ENCODE measurements at places on chromosomes 6 and 20.

DNA sequence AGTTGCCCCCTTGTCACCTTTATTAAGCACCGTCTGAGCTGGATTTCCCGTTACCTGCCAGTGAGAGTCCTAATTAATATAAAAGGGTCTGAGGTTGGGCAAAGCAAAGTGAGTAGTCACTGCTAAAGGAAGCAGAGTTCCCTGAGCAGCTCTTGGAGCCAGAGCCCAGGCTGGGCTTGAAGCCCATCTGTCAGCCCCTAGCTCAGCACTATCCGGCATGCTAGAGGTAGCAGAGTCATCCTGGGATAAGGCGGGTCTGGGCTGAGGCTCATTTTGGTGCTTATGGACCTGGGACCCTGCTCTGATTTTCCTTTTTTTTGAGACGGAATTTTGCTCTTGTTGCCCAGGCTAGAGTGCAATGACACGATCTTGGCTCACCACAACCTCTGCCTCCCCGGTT is 46.2 kb downstream of the ADNP start:
- no peak for DNase-seq

DNA sequence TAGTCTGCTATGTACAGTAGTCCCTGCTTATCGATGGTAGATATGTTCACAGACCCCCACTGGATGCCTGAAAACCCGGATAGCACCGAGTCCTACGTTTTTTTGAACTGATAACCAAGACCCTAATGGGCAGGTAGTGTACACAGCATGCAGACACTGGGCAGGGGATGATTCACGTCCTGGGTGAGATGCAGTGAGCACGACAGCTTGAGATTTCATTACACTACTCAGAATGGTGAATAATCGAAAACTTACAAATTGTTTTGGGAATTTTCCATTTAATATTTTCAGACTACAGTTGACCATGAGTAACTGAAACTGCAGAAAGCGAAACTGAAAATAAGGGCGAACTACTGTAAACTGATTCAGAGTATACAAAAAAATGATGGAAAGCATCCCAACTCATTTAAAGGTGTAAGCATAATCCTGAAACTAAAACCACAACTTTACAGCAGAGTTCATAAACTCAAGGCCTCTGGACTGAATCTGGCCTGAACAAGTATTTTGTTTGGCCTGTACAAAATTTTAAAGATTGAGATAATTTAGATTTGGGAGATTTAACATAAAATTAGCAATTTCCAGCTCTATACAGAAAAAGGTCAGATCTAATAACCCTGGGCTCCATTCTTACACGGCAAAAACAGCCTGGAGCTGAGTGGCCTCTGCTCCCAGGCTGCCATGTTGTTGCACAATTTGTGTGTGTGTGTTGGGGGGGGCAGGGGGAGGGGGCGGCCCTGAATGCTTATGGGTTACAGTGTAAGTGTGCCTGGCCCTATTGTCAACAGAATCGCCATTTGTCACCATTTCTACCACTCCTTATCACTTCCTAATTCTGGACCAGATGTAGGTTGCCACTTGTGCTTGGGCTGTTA is 34.9 kb downstream of the RNF24 start:
- DNase-seq: no peak

DNA sequence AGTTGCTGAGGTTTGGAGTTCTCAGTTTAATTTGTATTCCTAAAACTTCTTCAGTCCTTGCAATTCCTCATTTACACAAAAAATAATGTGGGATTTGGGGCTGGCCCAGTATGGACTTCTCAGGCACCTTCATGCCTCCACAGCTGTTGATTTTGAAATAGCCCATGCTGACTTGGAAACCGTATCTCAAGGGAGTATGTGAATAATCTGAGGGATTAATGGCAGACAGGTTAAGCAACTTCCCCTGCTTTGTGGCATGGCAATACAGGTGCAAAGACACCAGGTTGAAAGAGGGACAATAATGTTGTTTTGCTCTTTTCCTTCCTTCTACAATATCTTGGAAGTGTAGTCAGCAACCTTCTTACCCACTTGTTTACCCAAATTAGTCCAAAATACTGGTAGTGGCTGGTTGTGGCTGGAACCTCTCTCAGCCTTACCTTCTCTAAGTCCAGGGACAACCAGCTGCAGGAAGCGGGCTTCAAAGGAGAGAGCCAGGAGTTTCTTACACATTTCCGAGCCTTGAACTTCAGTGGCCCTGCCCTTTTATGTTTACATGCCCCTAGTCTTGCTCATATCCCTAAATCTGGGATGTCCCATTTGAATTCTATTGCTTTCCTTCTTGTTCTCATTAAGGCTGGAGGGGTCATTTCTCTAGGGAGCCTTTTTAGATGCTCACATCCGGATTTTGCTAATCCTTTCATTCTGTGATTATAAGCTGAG is 44.1 kb upstream of the ADGRF1 start:
- DNase-seq: no peak

DNA sequence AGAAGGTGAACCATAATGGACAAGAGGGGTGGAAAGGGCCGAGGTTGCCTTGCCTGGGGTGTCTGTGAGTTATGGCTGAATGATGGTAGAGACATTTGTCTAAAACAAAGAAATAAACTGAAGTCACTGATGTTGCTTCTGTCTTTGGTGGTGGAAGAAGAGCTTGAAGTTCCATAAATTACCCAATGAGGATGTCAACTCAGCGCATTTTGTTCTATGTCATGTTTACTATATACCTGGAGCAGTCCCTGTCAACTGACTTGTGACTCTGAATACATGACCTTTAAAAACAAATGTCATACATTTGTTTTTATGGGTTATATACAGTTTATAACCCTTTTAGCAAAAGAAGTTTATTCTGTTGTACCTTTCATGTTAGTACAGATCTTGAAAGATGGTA is 2.0 kb downstream of the EFHC1 start:
- no peak for DNase-seq

DNA sequence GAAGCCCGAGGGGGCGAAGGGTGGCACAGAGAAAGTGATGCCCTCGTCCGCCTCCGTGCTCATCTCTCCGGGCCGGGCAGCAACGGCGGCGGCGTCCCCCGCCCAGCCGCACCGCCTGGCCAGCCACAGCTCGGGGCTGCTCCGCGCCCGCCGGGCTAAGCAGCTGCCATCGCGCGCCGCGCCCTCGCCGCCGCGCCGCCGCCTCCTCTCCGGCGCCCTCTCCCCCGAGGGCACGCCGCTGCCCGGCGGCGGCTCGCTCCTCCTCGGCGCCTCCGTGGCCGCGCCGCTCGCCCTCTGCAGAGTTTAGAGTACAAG is 225 bp downstream of the MAP3K5 start:
- peak; percentile 65 for DNase-seq

- DNase-seq: no peak
Measured at GRCh38 chr20:2794866-2795447, 5.5 kb downstream of the CPXM1 start.

- no peak for DNase-seq
Measured at GRCh38 chr6:105810105-105810921, 275.8 kb upstream of the PRDM1 start.

- peak; percentile 29 for DNase-seq
Measured at GRCh38 chr6:164694386-164694785, 615.0 kb downstream of the C6orf118 start.

GRCh38 chr20:13703265-13703664 is 64.5 kb upstream of the TASP1 start:
- no peak for DNase-seq

- no peak for DNase-seq
Measured at GRCh38 chr6:53864781-53865180, 70.0 kb downstream of the LRRC1 start.

GRCh38 chr20:10250902-10251301 is 32.3 kb downstream of the SNAP25 start:
- DNase-seq: no peak

GRCh38 chr20:63325554-63326313 is 32.7 kb downstream of the COL20A1 start:
- DNase-seq: no peak

DNA sequence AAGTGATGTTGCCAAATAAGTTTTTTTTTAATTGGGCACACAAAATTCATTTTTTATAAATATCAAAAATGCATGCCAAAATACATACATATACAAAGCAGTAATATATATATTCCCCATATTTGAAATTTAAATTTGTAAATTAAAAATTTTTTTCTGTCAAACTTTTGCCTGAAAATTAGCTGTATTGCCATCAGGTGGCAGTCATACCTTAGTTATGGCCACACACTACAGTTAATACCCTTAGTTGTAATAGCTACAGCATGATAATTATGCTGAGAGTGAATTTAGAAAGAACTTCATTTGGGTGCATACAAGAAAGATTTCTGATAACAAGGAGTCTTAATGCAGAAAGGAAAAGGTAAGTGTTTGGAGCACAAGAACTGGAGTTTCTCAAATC is 46.2 kb upstream of the SDHAF4 start:
- DNase-seq: no peak

DNA sequence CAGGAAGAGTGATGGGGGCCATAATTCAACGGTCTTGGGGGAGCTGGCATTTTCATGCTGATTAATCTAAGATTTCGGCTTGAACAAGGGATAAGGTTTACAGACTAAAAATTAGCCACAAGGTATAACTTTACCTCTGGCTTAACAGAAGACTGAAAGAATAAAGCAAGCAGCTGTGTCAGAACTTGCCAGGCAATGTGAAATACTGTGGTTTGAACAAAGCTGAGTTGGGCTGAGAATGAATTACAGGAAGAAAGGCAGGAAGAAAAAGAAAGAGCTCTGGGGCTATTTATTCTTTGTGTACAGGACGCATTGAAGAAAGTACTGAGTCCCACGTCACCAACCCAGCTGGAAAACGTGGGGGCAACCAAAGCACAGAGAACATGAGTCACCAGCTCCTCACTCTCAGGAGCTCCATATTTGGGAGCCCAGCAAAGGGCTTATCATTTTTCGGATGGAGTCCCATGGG is 121.5 kb upstream of the NEDD9 start:
- no peak for DNase-seq

GRCh38 chr6:51813904-51814303 is 273.5 kb downstream of the PKHD1 start:
- no peak for DNase-seq

DNA sequence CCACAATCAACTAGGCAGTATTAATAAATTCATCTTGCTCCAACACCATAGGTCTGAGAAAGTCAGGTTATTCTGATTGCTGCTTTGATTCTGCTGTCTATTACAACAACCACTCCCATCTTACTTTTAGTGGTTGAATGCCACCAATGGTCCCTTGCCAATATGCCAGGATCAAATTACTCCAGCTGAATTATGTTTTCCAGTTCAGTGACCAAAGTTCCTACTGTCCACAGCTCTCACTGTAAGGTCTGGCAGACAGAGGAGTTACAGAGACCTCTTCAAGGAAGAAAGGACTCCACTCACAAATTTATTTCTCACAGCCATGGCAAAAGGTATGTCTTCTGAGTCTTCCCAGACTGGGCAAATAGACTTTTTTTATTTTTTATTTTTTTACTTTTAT is 557.0 kb downstream of the HAO1 start:
- no peak for DNase-seq

GRCh38 chr20:23257106-23257761 is 93.4 kb upstream of the NXT1 start:
- no peak for DNase-seq

GRCh38 chr20:62624719-62625453 is 17.4 kb upstream of the SLCO4A1 start:
- no peak for DNase-seq

- DNase-seq: peak; percentile 35
Measured at GRCh38 chr20:59603781-59604541, at the start of gene PHACTR3. Gene PHACTR3, plus strand, starts transcription at chr20:59604540. Its CDS starts 475 bp downstream, at chr20:59605015.

DNA sequence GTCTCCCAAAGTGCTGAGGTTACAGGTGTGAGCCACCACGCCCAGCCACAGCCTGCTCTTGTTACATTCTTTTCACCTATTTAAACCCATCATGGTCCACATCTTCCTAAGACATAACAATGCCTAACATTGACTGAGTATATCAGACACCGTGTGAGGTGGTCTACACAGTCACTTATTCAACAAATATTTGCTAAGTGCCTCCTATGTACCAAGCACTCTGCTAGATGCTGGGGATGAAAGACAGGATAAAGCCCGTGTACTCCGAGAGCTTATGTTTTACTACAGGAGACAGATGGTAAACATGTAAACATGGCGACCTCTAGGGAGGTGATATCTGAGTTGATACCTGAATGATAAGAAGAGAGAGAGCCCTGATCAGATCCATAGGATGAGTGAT is 12.7 kb downstream of the BCL2L1 start:
- no peak for DNase-seq

- DNase-seq: no peak
Measured at GRCh38 chr6:43269273-43270007, 26.2 kb downstream of the TTBK1 start.

DNA sequence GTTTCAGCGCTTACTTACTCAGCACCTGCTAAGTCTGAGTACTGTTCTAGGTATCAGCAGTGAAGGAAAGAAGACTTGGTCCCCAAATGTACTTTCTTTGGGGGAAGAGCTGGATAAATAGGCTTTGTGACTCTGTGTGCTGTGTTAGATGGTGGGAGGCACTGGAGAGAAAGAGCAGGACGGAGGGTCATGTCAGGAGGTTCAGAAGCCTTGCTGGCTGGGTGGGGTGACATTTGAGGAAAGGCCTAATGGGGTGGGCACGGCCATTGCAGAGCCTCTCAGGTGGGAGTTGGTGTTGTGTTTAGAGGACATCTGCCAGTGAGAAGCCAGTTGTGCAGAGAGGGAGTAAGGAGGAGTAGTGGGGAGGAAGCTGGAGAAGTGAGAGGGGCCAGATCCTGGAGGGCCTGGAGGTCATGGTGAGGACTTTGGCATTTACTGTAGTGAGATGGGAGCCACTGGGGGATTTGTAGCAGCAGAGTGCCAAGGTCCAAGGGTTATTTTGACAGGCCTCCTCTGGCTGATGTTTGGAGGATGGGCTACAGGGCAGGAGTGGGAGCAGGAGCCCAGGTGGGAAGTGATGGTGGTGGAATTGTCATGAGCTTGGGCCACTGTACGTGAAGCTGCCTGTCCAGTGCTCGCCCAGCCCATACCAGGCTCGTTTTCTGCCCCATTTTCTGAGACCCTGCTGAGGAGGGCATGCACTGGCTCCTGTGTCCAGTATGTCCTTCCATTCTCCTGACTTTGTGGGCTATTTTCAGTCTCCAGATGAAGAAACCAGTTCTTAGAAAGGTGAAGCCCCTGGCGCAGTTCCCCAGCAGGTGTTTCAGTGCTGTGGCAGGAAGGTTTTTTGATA is 886 bp downstream of the SDCBP2 start:
- DNase-seq: no peak

DNA sequence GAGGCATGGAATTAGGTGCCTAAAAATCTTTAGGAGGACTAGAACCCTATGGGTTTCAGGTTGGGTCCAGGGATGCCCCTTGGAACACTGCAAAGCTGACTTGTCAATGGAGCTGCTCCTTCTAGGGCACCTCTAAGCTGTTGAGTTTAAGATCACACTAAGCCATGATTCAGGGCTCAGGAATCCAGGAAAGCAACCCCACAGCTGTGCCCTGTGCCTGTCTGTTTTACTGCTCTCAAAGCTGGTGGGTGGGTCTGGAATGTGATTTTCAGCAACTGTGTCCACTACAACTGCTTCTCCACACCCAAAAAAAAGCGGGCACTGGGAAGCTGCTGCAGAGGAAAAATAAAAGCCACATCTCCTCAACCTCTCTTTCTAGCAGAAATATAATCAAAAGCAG is 310.4 kb upstream of the MOCS1 start:
- no peak for DNase-seq

GRCh38 chr6:40692337-40692736 is 105.2 kb upstream of the LRFN2 start:
- no peak for DNase-seq

Data from C1 segment of cervical spinal cord (tissue), 14 donors.